ENCODE measurements at places on chromosomes 2 and 18.
A peak's percentile ranks its signal among the peaks of the same experiment; 100 is the strongest.

DNA sequence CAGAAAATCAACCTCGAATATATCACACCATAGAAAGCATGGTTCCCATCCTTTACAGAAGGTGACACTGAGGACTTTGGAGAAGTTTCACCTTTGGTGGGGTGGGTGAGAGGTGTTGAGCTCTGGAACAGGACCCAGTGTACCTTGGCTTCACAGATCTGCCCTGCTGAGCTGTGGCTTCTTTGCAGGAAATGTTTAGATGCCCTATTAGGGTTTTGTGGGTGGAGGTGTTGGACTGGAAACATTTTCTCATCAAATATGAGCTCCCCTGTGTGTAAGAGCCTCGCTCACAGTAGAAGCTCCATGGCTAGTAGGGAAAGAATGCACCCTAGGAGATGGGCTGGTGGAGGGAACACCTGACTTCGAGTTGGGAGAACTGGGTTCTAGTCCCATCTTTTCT, 55.6 kb downstream of the RPL37A start:
- DNase-seq = no peak

DNA sequence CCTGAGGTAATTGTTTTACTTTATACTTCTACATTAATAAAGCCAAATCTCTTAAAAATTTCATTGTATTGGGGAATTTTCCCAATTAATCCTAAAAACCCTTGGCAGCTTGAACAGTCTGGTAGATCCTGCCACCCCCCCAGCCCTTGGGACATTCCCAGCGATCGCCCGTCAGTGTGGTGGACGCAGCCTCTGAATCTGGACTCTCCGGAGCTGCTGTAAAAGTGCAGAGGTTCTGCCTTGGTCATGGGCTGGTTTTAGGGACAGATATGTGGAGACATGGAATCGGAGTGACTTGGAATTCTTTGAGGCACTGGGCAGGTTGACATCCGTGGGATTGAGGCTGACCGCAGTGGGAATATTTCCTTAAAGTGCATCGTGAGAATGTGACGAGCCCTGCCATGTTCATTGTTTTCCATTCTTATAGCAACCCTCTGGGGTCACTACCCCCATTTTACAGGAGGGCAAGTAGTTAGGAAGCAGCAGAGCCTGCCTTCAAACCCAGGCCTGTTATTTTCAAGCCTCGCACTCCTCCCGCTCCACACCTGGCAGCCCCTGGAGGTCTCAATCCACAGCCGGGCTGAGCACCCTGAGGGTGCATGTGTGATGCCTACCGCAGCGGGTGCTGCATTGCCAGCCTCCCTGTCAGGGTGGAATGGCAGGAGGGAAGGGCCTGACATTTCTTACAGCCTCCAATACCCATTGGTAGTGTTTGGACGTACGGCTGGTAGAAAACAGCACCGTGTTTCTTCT, 6.5 kb downstream of the EMILIN2 start:
- DNase-seq = no peak

DNA sequence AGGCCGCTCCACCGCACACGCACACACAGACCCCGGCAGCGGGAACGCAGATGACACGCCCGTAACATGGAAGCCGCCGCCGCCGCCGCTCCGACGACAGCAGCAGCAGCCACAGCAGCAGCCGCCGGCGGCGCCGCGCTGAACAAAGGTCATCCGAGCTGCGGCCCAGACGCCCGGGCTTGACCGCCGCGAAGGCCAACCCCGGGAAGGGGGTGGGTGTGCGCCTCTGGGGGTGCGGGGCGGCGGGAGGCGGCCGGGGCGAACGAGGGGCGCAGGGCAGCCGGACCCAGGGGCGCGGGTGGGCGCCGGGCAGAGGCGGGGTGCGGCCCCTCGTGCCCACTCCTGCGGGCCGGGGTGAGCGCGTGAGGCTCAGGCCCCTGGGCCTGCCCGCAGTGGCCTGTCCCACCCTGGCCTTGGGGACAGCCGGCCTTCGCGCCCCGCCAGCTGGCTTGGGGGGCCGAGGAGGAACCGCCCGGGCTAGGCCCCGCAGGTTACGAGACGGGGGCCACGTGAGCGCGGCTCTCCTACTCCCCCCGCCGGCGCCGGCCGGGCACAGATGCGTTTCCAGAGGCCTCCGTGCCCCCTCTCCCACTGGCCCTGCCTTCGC, 1.0 kb upstream of the ZNF532 start:
- DNase-seq = no peak

DNA sequence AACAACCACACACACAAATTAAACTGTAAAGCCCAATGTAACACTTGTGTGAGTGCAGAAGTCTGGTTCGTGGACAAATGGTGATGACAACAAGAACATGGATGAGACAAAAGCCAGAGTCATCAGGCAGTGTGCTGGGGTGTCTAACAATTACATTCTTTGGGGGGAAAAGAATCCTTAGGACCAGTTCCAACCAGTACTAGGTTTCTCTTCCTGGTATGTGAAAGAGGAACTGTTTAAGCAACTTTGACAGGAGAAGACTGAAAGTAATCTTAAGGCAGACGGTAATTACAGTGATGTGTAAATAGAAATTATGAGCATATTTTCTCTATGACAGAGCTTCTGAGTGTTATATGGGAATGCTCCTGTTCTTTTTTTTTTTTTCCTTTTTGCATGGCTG, 133.4 kb downstream of the AFF3 start:
- DNase-seq = no peak

GRCh38 chr18:70425236-70425635, 136.4 kb downstream of the SOCS6 start:
- no peak for DNase-seq

GRCh38 chr18:59921384-59921891, 21.6 kb downstream of the PMAIP1 start:
- DNase-seq = no peak

- no peak for DNase-seq
Measured at GRCh38 chr2:27792759-27793158, 21.2 kb downstream of the MRPL33 start.

DNA sequence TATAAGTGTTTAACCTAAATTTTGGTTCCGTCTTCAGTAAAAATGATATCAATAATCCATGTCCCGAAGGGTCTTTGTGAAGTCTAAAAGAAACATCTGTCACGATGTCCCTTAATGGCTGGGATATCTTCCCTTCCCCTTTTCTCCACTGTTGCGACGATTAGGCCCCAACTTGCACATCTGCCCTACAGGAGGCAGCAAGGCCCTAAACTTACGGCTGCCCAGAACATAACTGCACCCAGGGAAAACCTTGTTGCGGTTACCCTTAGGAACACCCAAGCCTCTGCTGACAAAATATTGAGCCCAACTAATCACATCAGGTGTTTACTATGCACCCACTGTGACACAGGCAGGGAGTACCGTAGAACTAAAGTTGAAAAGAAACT, 1.3 kb upstream of the SMAD2 start:
- DNase-seq = peak; percentile 36

GRCh38 chr2:41955316-41956043, 92.3 kb upstream of the PKDCC start:
- DNase-seq = no peak

- no peak for DNase-seq
Measured at GRCh38 chr2:190156530-190157212, 94.1 kb upstream of the MSTN start.

DNA sequence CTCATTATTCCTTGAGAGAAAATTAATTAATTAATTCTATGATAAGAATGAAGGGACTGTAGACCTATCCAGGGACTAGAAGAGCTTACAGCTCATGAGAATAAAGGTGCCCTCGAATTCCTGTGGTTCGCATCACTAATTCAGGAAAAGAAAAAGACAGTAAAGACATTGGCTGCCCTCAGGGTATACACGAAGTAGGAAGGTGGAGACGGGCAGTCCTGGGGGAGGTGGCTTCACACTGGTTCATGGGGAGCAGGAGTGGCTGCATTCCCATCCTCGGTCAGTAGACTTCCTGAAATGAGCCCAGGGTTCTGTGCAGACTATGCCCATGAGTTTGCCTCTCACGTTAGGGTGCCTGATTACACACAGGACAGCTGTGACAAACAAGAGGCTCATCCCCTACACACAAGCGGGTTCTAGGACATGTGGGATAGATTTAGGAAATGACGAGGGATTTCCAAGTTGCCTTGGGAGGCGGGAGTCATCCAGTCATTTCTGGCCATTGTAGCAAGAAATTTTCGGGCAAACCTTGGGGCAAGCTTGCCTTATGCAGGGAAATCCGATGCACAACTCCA, 282.2 kb downstream of the CYP26B1 start:
- no peak for DNase-seq

- no peak for DNase-seq
Measured at GRCh38 chr2:31414601-31415241, at the start of gene XDH. Gene XDH (minus strand): TSS chr2:31414742. CDS start chr2:31414666, 76 bp downstream.

DNA sequence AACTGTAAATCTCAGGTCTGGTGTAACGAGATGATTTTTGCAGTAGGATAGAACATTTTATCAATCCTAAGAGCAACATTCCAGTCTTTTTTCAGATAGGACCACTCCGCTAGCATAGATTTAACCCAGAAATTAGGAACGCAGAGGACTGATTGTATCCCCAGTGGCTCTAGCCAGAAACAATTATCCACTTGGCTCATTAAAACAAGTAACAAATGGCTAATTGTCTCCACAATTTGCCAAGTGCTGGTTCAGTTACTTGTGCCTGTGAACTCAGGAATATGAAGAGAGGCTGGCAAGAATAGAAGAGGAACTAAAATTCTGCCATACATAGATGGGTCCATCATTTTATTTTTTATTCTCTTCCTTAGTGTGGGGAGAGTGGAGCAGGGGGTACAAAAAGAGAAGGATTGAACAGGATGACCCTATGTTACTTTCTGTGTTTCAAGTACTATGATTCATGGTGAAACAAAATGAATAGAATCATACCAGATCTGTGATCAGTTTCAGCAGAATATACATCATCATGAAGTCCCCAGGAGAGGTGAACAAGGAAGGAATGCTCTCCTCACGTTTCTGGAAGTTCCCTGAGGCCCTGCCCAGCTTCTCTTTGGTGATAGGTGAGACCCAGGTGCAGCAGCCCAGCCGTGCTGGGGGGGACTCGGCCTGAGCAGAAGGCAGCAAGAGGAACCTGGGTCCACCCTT, 121.6 kb downstream of the ARL4C start:
- peak; percentile 69 for DNase-seq

GRCh38 chr2:44615950-44616518, 254.3 kb downstream of the CAMKMT start:
- no peak for DNase-seq

DNA sequence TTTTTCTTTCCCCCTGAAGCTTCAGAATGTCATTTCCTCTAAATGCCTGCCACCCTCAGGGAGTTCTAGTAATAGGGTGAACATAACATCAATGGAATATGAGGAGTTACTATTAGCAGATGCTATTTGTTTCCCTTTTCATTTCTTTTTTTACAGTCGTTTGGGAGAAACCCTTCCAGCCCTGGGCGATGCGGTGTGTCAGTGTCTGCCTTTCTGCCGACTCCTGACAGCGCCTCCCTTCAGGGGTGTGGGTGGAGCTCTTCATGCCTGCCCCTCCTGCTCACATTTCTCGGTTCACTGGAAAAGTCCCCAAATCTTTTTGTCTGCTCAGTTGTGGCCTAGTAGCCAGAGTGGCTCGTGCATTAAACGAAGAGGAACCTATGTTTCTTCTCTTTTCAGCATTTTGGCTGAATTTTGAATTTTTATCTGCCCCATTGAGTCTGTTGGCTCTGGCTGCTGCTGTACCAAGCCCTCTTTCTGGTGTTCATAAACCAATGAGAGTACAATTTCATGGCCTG, 72.3 kb downstream of the FMNL2 start:
- no peak for DNase-seq

DNA sequence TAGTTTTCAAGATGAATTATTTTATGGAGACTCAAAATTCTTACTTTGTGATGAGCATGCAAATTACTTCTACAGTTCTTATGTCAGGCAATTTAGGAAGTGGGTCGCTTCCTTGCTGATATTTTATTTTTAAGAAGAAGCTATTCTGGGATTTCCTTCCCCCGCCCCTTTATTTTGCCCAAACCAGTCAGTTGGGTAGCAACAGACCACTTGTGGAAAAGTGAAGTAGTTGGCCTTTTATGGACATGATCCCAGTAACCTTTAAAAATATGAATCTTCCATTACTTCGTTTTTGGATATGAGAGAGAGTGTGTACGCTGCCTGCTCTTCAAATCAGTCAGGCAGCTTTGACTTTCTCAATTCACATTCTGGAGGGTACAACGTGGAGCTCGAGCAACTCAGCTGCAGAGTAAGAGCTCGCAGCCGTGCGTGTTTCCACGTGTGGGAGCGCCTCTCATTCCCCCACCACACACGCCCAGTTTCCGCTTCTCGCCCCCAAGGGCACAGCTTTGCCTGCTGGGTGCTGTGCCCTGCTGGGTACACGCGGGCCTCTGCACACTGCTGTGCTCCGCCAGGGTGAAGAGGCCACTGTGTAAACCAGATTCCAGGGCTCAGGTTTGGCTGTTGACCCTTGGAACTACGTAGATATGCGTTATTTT, 92.6 kb downstream of the ITGB1BP1 start:
- DNase-seq = no peak

GRCh38 chr2:212194396-212194795, 344.2 kb downstream of the ERBB4 start:
- no peak for DNase-seq

GRCh38 chr2:147665105-147665504, 179.7 kb upstream of the ACVR2A start:
- DNase-seq = no peak

DNA sequence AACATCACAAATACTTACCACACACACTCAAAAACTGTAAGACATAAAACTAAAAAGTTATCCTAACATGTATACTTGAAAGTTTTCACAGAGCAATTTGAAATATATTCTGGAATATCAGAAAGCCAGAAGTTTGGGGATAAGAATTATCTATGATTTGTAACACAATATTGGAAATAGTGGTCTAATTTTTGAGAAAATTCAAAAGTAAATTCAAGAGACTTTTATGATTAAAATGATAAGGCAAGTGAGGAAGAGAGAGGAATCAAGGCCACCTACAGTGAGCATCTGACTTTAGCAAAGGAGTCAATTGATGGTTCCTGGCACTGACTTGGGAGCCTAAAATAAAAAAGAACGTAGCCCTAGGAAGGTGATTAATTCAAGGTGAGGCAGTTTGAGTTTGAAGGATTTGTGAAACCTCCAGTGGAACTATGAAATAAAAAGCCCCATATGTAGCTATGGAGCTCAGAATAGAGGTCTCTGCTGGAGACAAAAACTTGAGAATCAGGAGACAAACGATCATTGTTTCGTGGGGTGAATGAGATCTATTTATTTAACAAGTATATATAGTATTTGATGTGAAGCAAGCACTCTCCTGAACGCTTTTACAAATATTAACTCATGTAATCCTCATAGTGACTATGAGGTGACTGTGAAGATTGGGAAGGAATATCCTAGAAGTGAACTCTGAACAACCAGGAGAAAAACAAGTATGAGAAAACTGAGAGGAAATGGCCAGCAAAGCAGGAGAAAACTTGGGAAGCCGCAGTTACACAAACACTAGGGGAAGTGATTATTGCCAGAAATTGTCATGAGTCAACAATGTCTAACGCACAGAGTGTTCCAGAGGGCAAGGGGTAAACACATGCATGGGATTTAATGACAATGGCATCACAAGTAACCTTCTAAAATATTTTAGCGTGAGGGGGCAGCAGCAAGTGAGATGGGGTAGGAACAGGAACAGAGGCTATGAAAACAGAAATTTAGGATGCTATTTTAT, 12.8 kb downstream of the TFPI start:
- no peak for DNase-seq

Measured in NCI-H1105 (cell line).